ENCODE measurements at places on chromosomes 7 and 10. TPM values are rescaled to one million over a fixed set of nuclear protein-coding genes. Genes with fewer than 3 reads are reported as not detected.

DNA sequence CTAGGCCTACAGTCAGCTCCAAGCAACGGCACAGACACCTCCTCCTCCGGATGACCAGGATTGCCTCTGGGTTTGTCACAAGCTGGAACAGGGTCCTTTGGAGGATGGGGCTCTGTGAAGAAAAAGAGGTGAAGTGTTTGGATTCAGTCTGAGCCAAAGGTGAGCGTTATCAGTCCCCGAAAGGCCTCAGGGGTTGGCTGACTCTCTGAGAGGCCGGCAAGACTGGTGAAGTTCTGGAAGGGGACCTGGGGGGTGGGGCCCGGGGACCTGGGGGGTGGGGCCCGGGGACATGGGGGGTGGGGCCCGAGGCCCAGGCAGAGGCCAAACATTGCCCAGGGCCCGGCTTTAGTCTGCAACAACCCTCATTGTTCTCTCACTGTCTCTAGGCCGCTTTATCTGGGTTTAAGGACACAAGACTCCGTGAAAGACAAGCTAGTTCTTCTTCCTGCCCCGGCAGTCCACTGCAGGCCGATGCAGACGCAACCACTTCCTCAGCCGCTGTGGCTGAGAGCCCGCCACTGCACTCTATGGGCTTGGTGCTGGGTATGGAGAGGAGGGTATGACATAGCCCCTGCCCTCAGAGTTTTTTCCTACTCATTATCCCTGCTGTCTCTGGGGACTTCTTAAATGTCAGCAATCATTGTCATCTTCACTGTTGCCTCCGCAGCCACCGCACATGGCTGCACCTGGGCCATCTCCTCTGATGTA, 27.4 kb upstream of the PSAP start:
- DNase-seq, result no peak

GRCh38 chr7:151177310-151177709, 9.7 kb downstream of the ASB10 start:
- no peak overlapping the region for H3K4me3 ChIP-seq
- no peak for DNase-seq
- H3K27ac ChIP-seq, result no peak overlapping the region
- no peaks in the 10 kb centered on the region for H3K36me3 ChIP-seq
- no peaks in the 10 kb centered on the region for H3K4me1 ChIP-seq

DNA sequence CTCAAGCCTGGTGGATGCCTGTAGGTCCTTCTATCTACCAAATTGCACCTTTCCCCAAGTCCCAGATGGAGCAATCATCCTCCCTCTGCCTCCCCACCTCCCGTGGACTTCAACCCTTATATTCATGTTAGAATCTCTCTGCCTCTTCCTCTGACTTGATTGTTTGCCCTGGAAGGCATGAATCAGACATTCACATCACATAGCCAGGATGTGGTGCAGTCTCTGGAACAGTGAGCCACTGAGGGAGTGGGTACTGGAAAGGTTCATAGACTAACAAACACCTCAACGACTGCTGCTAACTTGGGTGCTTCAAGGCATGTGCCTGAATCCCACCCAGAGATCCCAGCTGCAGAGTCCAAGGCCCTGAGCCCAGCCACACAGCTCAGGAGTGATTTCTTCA, 494.0 kb downstream of the TNS3 start:
- no peaks in the 10 kb centered on the region for H3K27me3 ChIP-seq
- no peak for DNase-seq
- no peaks in the 10 kb centered on the region for H3K36me3 ChIP-seq
- no peak overlapping the region for H3K4me3 ChIP-seq

DNA sequence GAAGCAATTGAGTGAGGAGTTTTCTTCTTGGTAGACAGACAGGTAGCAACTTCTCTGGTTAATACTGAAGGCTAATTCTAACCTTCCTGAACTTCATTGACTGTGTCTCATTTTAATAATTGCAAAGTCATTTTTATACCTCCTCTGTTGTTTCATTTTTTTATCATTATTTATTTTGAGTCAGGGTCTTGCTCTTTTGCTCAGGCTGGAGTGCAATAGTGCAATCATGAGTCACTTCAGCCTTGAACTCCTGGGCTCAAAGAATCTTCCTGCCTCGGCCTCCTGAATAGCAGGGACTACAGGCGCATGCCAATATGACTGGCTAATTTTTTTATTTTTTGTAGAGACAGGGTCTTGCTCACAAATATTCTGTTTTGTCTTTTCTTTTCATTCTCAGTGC, 45.4 kb downstream of the APBB1IP start:
- H3K27me3 ChIP-seq, result no peaks in the 10 kb centered on the region
- no peak overlapping the region for H3K4me3 ChIP-seq
- H3K4me1 ChIP-seq, result no peaks in the 10 kb centered on the region
- no peaks in the 10 kb centered on the region for H3K36me3 ChIP-seq

- H3K36me3 ChIP-seq, result no peaks in the 10 kb centered on the region
- H3K4me3 ChIP-seq, result no peak overlapping the region
- H3K4me1 ChIP-seq, result no peaks in the 10 kb centered on the region
- no peaks in the 10 kb centered on the region for H3K27me3 ChIP-seq
- no peak for DNase-seq
- H3K27ac ChIP-seq, result no peak overlapping the region
Observed at GRCh38 chr7:132349075-132349474, 227.2 kb downstream of the PLXNA4 start.

GRCh38 chr7:417973-418601, 101.6 kb downstream of the PDGFA start:
- H3K4me1 ChIP-seq, result no peaks in the 10 kb centered on the region
- H3K27ac ChIP-seq, result no peak overlapping the region
- no peak overlapping the region for H3K4me3 ChIP-seq
- no peak for DNase-seq
- H3K27me3 ChIP-seq, result no peaks in the 10 kb centered on the region

GRCh38 chr10:33913194-33913593, 578.7 kb upstream of the NRP1 start:
- no peak overlapping the region for H3K27ac ChIP-seq
- no peak overlapping the region for H3K4me3 ChIP-seq
- no peak for DNase-seq
- H3K27me3 ChIP-seq, result no peaks in the 10 kb centered on the region
- H3K36me3 ChIP-seq, result no peaks in the 10 kb centered on the region

Gene PRTFDC1
- total RNA-seq, result 2.0 TPM

Gene SLC29A4
- 11.6 TPM for total RNA-seq

All from prostate gland (tissue), 2 donors.